Mucosa of gallbladder (tissue), 1 donor: ENCODE measurements at places on chromosomes 16 and 17. TPM values are rescaled to one million over a fixed set of nuclear protein-coding genes. Genes with fewer than 3 reads are reported as not detected.

DNA sequence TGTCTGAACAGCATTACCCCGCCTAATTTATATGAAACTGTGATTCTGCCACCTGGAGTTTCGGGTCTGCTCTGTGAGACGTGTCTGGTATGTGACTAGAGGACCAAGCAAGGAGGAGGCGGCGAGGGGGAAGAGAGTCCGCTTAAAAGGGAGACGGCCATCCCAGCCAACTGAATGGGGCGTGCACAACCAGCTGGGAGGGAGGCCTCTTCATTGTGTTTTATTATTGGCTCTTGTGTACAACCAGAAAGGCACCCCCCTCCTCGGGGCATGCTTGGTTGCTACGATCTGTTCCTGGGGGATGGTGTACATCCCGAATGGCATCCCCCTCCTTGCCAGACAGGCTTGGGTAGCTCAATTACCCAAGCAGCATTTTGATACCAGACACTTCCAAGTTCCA lies 384.5 kb upstream of the SALL1 start:
- DNase-seq: no peak

DNA sequence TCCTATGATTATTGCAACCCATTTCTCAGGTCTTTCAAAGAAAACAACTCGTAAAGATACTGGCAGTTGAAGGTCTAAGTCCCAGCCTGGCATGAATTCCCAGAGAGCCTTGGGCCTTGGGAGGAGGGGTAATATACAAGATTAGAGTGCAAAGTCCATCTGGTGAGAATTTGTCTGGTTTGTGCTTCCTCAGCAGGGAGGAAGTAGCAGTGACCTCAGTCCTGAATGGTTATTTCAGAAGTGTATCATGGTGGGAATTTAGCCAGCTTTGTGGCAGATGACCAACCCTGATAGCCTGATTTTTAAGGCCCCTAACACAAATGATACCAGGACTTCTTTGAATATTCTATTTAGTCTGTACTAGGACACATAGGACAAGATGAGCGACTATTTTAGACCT lies 151.2 kb upstream of the TBX2 start:
- peak; percentile 55 for DNase-seq

TENT4B gene
- 13.3 TPM for total RNA-seq

DHX58 gene
- 26.8 TPM for total RNA-seq

KIF19 gene
- 0.32 TPM for total RNA-seq

PRSS8 gene
- total RNA-seq: 312 TPM

ZNF785 gene
- 24.0 TPM for total RNA-seq
